ENCODE measurements at places on chromosomes 7 and 10.

DNA sequence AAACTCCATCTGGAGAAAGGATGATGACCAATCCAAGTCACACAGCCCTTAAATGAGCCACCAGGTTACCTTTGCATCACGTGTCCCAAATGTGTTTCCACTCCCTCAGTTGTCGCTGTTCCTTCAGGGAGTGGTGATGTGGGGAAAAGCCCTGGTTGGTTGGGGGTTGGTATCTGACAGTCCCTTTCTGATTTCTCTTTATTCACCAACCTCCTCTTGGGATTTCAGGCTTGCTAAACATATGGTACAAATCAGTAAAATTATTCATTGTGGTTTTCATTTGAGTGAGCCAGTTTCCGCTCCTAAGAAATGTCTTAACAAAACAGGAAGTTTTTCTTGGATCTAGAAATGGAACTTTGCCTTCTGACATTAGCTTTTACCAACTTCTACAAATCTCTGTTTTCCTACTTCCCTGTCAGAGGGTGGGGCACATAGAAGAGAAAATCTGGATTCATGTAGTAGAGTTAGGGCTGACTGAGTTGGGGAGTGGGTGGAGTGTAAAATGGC, 40.0 kb upstream of the KMT2E start:
- no peak for DNase-seq

GRCh38 chr10:131050162-131050766, 261.3 kb downstream of the TCERG1L start:
- no peak for DNase-seq

DNA sequence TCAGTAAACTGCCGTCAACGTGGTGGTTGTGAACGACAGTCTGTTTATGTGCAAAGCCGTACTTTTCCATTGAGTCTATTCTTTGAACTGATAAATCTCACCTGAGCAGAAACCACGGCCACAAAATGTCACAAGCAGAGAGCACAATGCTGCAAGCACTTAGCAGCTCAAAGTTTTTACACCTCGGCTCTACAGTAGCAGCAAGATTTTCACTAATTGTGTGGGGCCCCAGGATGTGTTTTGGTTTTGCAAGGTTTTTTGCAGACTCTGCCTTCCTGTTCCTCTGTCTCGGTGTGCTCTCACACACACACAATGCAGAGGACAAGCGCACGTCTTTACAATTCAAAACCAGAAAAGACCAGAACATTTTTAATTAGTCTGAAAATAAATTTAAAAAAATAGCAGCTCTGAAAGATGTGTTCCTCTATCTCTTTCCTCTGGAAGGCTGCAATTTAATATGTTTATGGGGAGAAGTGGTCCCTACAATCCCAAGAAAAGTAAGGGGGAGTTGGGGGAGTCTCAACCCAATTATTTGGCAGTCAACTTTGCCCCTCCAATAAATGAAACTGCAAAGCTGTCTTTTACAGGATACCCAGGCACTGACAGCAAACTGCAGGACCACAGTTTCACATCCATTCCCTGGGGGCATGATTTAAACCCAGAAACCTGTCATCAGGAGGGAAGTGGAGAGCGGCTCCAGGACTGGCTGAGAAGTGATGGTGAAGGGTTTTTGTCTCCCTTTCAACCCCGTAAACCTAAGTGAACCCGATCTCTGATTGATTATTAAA, 73.8 kb upstream of the SFMBT2 start:
- DNase-seq: no peak

DNA sequence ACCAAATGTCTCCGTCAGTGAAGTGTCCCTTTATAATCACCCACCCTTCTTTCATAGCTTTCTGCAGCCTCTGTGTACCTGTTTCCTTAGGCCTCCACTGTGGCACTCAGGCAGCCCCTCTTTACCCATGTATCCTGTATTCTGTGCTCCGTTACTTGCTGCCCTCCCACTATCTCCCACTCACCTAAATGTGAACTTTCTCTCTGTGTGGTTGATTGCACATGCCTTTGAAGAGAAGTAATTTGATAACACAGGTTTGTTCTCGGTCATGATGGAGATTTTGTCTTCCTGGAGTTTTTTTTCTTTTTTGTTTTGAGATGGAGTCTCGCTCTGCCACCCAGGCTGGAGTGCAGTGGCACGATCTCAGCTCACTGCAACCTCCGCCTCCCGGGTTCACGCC, 61.5 kb downstream of the REEP3 start:
- no peak for DNase-seq

GRCh38 chr10:1166828-1167275, 110.7 kb downstream of the WDR37 start:
- DNase-seq: no peak

- no peak for DNase-seq
These were observed 33.6 kb downstream of the TRRAP start for GRCh38 chr7:98911916-98912315.

DNA sequence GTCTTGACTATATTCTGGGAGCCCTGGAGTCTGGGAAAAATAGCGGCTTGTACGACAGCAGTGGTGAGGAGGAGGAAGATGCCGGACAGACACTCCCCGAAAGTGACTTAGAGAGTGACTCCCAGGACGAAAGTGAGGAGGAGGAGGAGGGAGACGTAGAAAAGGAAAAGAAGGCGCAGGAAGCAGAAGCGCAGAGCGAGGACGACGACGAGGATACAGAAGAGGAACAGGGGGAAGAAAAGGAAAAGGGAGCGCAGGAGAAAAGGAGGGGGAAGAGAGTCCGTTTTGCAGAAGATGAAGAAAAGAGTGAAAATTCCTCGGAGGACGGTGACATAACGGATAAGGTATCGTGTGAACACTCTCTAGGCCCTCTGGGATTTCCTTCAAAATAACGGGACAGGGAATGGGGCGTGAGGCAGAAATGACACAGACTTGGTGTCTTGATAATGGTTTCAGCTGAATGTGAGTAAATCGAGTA, 908 bp downstream of the NOM1 start:
- no peak for DNase-seq

DNA sequence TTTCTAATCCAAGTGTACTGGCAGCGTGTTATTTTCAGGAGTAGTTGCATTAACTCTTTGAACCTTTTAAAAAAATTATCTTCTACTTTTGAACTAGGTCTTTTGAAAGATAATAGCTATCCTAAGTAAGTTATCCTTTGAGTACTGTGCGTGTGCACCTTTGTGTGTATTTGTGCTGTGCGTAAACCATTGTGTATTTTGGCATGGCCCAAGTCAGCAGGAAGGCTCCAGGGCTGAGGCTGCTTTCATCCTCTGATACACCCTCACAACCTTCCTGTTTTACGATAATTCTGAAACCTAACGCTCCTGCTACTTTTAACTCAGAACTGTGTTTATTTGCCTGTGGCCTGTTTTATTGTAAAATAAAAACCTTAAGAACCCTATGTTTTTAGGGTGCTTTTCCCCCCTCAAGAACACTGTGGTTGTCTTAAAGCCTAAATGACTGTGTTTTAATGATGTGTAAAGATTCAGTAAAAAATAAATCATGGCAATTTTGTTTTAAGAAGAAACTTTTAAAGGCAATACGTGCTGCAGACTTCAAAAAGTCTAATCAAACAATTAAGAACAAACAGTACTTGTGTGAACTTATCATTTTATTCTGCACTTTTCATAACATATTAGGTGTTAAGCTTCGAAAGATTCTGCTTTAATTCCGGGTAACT, 57.5 kb downstream of the HDAC9 start:
- DNase-seq: no peak

- DNase-seq: no peak
These were observed 80.8 kb downstream of the SEC23IP start for GRCh38 chr10:119973281-119973680.

- DNase-seq: no peak
These were observed 217.6 kb downstream of the MLLT10 start for GRCh38 chr10:21751341-21752310.

DNA sequence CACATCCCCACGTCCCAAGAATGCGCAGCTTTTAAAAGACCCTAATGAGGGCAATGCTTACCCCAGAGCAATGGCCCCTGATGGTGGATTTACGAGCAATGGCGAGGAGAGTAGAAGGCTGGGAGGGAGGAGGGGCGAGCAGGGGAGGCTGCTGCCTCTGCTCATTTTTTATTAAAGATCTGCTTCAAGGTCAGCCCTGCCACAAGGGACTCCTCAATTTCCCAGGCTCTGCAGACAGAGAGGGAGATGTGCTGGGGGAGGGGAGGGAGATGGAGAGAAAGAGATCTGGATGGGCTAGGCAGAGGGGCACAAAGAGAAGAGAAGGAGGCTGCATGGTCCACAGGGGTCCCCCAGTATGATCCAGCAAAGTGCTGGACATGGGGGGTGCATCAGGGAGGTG, 7.8 kb upstream of the SRRM3 start:
- DNase-seq: no peak

DNA sequence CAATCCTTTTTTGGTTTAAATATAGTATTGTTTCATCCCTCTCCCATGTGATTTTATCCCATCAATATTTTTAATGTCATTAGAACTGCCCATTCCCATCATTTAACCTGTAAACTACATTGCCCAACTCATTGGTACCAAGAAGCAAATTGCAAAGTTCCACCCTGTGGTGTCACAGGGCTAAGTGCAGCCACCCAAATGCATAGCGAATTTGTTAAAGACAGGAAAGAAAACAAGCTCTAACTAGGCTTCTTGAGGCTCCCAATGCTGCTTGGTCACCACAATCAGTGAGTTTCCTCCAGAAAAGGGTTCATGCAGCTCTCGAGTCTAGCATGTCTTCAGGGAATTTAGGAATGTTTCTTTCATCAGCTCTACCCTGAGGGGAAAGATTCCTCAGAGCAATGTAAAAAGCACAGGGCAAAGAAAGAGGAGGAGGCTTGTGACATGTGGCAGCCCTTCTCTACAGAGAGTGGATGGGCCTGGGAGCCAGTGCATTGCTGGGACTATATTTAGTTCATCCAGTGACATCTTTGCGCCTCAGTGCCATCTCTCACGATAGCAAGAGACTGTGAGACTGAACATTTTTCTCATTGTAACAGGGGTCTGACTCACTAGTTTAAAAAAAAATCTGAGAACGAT, 58.1 kb downstream of the CAV1 start:
- no peak for DNase-seq

DNA sequence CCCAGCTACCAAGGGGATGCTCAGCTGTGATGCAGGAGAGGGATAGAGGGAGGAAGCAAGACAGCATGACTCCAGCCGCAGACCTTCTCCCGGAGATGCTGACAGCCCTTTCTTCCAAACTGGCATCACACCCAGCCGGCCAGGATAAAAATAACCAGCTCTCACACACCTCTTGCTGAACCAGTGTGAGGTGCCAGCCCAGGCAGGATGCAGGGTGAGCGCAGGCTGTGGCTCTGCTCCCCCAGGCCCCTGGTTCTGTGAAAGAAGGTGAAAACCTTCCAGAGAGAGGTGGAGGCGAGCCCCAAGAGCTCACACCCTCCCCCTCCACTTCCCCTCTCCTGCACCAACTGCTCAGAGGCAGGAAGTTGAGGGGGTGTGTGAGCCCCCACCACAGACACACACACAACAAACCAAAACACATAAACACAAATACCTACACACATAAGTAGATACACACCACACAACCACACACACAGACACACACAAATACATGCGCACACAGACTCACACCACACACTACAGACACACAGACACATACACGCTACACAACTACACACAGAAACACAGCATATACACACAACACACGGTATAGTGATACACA, 4.0 kb downstream of the GPR15LG start:
- DNase-seq: no peak

GRCh38 chr10:14093730-14094484, 236.8 kb downstream of the FRMD4A start:
- no peak for DNase-seq

Measured in aorta (tissue), 5 donors.